ENCODE measurements at places on chromosomes 4 and X. TPM values are rescaled to one million over a fixed set of nuclear protein-coding genes. Genes with fewer than 3 reads are reported as not detected.

UGT2B17 gene
- not detected for total RNA-seq

NDNF gene
- not detected for total RNA-seq

DNA sequence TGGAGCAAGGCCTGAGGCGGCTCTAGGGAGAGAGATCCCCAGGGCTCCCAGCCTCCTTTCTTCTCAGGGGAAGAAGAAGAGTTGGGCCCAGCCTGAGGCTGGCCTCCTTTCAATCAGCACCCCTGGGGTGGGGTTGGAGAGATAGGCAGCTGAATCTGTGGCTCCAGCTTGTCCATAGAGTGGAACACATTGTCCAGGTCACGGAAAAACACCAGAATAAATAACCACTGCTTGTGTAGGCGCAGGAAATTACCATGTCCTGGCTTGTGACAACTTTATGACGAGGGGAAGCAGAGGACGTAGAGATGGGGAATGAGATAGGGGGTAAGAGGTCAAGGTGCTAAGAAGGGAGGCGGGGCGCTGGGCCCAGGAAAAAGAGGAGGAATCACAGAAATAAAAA, 80.8 kb upstream of the EFNB1 start:
- no peaks in the 10 kb centered on the region for H3K4me1 ChIP-seq
- no peaks in the 10 kb centered on the region for H3K36me3 ChIP-seq
- no peaks in the 10 kb centered on the region for H3K27me3 ChIP-seq
- DNase-seq: no peak

GRCh38 chrX:74814681-74815080, 110.6 kb downstream of the NEXMIF start:
- H3K4me3 ChIP-seq: no peak overlapping the region
- no peak overlapping the region for H3K27ac ChIP-seq
- H3K36me3 ChIP-seq: no peaks in the 10 kb centered on the region
- DNase-seq: no peak
- no peaks in the 10 kb centered on the region for H3K27me3 ChIP-seq

DNA sequence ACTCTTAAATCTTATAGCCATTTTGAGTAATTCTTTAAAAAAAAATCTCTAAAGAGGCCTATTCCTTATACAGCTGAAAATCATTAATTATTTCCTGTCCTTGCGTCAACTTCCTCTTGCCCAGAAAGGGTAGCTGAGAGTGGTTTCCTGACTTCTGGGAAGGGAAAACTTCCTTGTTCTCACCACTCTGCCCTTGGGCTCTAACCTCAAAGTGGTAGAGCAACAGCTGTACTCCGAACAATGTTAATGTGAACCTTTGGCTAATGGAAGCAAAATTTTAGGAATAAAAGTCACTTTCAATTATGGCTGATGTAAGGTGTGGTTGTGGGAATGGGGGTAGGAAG, 15.3 kb downstream of the KLHL2 start:
- peak overlapping the region; percentile 41 for H3K4me3 ChIP-seq
- H3K27ac ChIP-seq: peak overlapping the region; percentile 94
- DNase-seq: peak; percentile 55
- H3K27me3 ChIP-seq: no peaks in the 10 kb centered on the region
- H3K4me1 ChIP-seq: peaks cover 23% of the 10 kb centered on the region
- no peaks in the 10 kb centered on the region for H3K36me3 ChIP-seq

- H3K4me1 ChIP-seq: no peaks in the 10 kb centered on the region
- no peaks in the 10 kb centered on the region for H3K27me3 ChIP-seq
- no peak for DNase-seq
- no peaks in the 10 kb centered on the region for H3K36me3 ChIP-seq
- no peak overlapping the region for H3K27ac ChIP-seq
These were observed 62.4 kb upstream of the NDP start for GRCh38 chrX:44035571-44035970.

DNA sequence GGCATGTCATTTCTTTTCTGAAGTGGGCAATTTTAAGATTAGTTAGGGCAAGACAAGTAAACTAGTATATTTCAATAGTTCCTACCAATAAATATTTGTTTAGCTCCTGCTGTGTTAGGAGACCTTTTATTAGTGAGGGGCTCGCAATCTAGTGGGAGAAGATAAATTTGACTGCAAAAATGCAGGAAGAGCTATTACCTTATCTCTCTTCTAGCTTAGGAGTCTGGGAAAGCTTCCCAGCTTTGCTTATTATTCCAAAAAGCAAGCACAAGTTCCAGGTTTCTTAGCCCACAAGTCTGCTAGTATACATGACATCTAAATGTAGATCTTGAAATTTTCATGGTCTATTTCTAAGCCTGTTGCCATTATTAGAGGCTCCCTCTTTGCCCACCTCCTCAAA, 191.1 kb downstream of the GC start:
- H3K27ac ChIP-seq: no peak overlapping the region
- no peak for DNase-seq
- no peaks in the 10 kb centered on the region for H3K27me3 ChIP-seq

RRH gene
- 0.18 TPM for total RNA-seq

- H3K27ac ChIP-seq: no peak overlapping the region
- H3K36me3 ChIP-seq: peaks cover 3% of the 10 kb centered on the region
- H3K27me3 ChIP-seq: no peaks in the 10 kb centered on the region
- H3K4me3 ChIP-seq: no peak overlapping the region
These were observed 154.0 kb downstream of the BTC start for GRCh38 chr4:74640111-74640903.

Data from PC-3 (cell line).